NCI-H524 treated with DMSO at 0.1 percent for 48 hours (cell line): ENCODE measurements at places on chromosomes 16 and 17.

DNA sequence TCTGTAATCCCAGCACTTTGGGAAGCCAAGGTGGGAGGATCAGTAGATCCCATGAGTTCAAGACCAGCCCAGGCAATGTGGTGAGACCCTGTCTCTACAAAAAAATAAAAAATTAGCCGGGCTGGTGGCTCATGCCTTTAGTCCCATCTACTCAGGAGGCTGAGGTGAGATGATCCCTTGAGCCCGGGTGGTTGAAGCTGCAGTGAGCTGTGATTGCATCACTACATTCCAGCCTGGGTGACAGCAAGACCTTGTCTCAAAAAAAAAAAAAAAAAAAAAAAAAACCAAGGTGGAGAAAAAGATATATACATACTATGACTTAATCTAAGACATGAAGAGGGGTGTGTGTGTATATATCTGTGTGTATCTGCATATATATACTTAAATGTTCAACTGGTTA, 26.7 kb downstream of the BBS2 start:
- DNase-seq = no peak

GRCh38 chr16:10168258-10168657, 14.0 kb downstream of the GRIN2A start:
- no peak for DNase-seq

DNA sequence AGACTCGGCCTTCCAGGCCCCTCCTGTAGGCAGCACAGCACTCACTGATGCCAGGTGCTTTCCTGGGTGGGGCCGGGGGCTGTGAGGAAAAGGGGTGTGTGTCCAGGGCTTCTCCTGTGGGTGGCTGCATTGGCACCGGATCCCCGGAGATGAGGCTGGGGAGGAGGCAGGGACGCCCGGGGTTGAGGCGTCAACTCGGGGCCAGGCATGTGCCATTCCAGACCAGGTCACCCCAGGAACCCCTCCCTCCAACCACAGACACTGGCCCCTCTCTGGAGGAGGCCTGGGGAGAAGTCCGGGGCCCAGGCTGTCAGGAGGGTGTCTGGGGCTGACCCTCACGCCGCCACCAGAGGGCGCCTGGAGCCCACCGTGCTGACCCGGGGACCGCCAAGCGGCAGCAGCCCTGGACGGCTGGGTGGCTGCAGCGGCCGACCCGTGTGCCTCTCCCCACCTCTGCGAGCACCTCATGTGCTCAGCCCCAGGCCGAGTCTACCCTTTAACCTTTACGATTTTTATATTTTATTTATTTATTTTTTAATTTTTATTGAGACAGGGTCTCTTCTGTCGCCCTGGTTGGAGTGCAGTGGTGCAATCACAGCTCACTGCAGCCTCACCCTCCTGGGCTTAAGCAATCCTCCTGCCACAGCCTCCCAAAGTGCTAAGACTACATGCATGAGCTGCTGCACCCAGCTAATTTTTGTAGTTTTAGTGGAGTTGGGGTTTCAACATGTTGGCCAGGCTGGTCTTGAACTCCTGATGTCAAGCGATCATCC, 3.2 kb upstream of the METRN start:
- no peak for DNase-seq

DNA sequence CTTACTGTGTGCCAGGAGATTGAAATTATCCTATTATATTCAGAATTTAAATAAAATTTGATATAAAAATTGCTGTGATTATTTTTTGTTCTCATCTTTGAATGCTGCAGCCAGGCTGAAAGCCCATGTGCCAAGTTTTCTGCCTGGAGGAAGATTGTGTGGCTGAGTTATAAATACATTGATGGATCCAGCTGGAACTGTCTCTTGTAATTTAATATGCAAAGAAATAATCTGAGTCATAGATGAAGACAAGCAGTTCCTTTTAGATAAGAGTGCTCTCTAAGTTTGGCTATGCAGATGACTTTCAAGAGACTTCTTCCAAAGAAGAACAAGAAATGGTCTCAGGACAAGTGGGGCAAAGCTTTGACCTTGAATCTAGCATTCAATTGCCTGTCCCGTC, 871.0 kb downstream of the CDH11 start:
- DNase-seq = no peak

GRCh38 chr16:29029168-29029994, 44.5 kb downstream of the LAT start:
- no peak for DNase-seq

DNA sequence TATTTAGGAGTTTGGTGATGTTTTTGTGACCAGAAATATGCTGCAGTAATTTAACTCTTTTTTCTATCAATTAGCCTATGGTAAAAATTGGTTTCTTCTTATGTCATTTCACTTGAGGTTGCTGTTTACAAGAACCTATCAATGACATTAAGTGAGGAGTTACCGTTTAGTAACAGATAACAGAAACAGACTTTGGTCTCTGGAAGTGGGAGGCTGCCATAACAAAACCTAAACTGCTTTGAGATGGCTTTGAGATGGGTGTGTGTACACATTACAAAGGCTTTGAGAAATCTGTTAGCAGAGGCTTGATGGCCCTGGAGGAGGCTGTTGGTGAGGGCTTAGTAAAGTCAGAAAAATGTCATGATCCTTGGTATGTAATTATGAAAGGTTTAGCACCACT, 90.0 kb downstream of the TMEM114 start:
- DNase-seq = no peak
